ENCODE measurements at places on chromosomes 12 and 14.

DNA sequence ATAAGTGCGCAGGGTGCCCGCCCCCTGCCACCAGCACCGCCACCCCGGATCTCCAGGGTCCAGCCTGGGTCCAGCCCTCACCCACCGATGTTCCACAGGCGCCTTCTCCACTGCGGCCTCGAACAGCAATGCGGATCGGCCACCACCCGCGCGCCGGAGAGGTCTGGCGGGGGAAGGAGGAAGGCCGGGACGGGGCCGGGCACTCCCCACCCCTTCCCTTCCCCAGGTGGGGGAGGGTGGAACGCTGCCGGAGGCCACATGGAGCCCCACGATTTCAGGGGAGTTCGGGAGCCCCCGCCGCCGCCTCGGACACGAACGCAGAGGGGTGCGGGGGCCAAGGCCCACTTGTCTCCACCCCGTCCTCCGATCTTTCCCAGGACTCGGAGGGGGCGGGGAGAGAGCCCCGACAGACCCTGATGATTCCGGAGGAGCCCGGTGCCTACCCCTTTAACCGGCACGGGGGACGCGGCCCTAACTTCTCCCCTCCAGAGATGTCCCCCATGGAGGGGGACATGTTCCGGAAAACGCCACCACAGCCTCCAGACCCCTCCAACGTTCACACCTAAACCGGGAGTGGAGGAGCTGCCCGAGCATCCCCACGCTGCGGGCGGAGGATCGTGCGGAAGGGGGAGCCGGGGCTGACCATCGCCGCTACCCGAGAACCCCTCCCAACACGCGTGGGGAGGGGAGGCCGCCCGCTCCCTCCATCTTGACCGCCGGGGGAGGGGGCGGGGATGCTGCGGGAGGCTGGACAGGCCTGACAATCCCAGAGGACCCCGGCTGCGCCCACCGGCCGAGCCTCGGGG is 1.1 kb downstream of the ATXN2 start:
- no peaks in the 10 kb centered on the region for H3K27me3 ChIP-seq
- peak overlapping the region; percentile 92 for H3K4me3 ChIP-seq
- DNase-seq, result peak; percentile 54
- no peaks in the 10 kb centered on the region for H3K36me3 ChIP-seq
- peak overlapping the region; percentile 97 for H3K27ac ChIP-seq

GRCh38 chr14:86543521-86543920 is 1013.6 kb downstream of the FLRT2 start:
- H3K4me3 ChIP-seq, result no peak overlapping the region
- DNase-seq, result no peak
- no peaks in the 10 kb centered on the region for H3K27me3 ChIP-seq
- no peaks in the 10 kb centered on the region for H3K4me1 ChIP-seq

DNA sequence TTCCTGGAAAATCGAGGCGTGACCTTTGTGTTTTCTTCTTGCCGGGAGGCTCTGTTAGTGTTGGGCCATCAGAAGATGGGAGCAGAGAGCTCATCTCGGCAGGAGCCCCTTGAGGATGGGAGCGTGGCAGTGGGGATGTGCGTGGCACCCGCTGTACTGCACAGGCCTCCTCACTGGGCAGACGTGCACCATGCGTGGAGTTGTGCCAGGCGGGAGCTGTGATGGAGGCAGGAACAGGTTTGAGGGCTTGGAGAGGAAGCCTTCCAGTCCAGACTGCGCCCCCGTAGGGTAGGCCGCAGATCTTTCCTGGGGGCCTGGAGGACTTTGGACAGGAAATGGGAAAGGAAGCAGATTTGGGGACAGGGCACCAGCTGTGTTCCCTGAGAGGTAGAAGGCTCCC is 197.5 kb downstream of the TSPAN9 start:
- DNase-seq, result no peak
- no peaks in the 10 kb centered on the region for H3K27me3 ChIP-seq
- peaks cover 10% of the 10 kb centered on the region for H3K4me1 ChIP-seq
- H3K4me3 ChIP-seq, result no peak overlapping the region

GRCh38 chr12:58372298-58372697 is 430.9 kb downstream of the ATP23 start:
- no peaks in the 10 kb centered on the region for H3K36me3 ChIP-seq
- no peak overlapping the region for H3K4me3 ChIP-seq
- no peaks in the 10 kb centered on the region for H3K4me1 ChIP-seq
- DNase-seq, result no peak
- no peaks in the 10 kb centered on the region for H3K27me3 ChIP-seq

GRCh38 chr12:48022180-48022521 is 17.9 kb upstream of the COL2A1 start:
- no peak overlapping the region for H3K27ac ChIP-seq
- peaks cover 20% of the 10 kb centered on the region for H3K4me1 ChIP-seq

- DNase-seq, result no peak
- H3K4me1 ChIP-seq, result no peaks in the 10 kb centered on the region
- H3K27me3 ChIP-seq, result no peaks in the 10 kb centered on the region
- no peaks in the 10 kb centered on the region for H3K36me3 ChIP-seq
These were observed 24.2 kb downstream of the FLRT2 start for GRCh38 chr14:85554106-85554505.

- H3K36me3 ChIP-seq, result no peaks in the 10 kb centered on the region
- peaks cover 9% of the 10 kb centered on the region for H3K4me1 ChIP-seq
- H3K27ac ChIP-seq, result no peak overlapping the region
- no peak for DNase-seq
- H3K4me3 ChIP-seq, result no peak overlapping the region
These were observed 2.2 kb downstream of the DHRS1 start for GRCh38 chr14:24297190-24297964.

DNA sequence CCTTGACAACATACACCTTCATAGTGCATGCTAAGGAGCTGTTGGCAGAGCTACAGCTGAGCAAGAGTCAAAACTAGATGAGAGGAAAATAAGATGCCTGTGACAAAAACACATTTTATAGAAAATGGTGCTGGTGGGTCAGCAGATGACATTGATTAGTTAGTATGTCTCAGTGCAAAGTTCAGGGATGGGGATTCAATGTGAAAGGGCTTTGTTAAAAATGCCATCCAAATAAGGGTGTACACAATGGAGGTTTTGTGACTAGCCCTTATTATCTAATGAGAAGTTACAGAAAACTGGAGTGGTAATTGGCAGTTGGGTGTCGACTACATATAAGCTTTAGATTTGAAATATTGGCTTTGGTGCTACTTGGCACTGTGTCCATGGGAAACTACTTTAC is 169.0 kb downstream of the MON2 start:
- H3K27me3 ChIP-seq, result no peaks in the 10 kb centered on the region
- H3K4me1 ChIP-seq, result peaks cover 13% of the 10 kb centered on the region
- no peak for DNase-seq
- no peaks in the 10 kb centered on the region for H3K36me3 ChIP-seq
- no peak overlapping the region for H3K4me3 ChIP-seq

DNA sequence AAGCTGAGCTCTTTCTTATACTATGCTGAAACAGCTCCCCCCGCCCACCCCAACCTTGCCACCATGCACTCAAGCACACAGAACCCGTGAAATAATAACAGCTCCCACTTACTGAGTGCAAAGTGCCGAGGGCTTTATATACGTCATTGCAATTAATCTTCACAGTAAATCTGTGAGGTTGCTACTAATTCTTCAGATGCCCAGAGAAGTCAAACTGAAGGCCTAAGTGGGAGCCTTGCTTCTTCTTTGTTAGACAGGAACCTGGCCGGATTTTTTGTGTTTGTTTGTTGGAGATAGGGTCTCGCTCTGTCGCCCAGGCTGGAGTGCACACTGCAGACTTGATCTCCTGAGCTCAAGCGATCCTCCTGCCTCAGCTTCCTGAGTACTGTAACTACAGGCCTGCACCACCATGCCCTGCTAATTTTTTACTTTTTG is 34.0 kb downstream of the VCPKMT start:
- no peak overlapping the region for H3K4me3 ChIP-seq
- no peak for DNase-seq
- H3K36me3 ChIP-seq, result no peaks in the 10 kb centered on the region

DNA sequence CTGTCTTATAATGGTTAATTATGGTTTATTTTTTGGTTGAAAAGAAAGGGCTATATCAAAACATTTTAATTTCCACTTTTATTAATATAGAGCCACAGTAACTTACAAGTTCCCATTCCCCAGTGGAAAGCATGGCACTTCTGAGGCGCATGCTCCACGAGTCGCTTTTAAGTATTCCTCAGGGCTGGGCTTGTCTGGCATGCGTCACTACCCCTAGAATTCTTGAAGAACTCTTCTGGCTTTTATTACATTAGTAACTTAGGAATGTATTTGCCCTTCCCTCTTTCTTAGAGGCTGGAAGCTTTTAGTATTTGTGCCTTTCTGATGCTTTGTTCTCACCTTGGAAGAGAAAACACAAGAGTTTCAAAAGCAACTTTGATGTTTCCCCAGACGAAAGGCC is 81.1 kb downstream of the ESR2 start:
- peaks cover 28% of the 10 kb centered on the region for H3K4me1 ChIP-seq
- no peaks in the 10 kb centered on the region for H3K36me3 ChIP-seq
- H3K4me3 ChIP-seq, result no peak overlapping the region
- peak; percentile 9 for DNase-seq
- H3K27me3 ChIP-seq, result no peaks in the 10 kb centered on the region

GRCh38 chr12:93205361-93205760 is 172.4 kb upstream of the NUDT4 start:
- no peak overlapping the region for H3K4me3 ChIP-seq
- no peaks in the 10 kb centered on the region for H3K27me3 ChIP-seq
- H3K4me1 ChIP-seq, result no peaks in the 10 kb centered on the region
- H3K36me3 ChIP-seq, result no peaks in the 10 kb centered on the region

GRCh38 chr12:88932457-88932856 is 352.2 kb upstream of the KITLG start:
- H3K27ac ChIP-seq, result no peak overlapping the region
- no peaks in the 10 kb centered on the region for H3K27me3 ChIP-seq
- DNase-seq, result no peak
- no peak overlapping the region for H3K4me3 ChIP-seq
- H3K4me1 ChIP-seq, result no peaks in the 10 kb centered on the region

GRCh38 chr12:131033486-131033885 is 79.8 kb downstream of the ADGRD1 start:
- H3K27ac ChIP-seq, result no peak overlapping the region
- H3K4me1 ChIP-seq, result no peaks in the 10 kb centered on the region
- DNase-seq, result no peak
- H3K4me3 ChIP-seq, result no peak overlapping the region
- H3K36me3 ChIP-seq, result no peaks in the 10 kb centered on the region

DNA sequence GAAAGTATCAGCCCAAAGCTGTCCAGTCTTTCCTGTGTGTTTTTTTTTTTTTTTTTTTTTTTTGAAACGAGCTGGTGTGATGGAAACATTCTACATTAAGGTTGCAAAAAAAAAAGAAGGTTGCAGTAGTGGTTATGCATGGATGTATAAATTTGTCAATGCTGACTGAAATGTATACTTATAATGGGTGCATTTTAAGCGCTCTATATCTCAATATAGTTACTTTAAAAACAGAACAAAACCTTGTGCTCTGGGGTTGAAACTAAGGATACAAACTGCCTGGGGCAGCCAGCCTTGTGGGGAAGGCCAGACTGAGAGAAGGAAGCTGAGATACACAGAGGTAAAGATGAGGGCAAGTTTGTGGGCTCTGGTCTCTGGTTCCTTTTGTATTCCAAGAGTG is 87.3 kb upstream of the RMST start:
- no peaks in the 10 kb centered on the region for H3K27me3 ChIP-seq
- no peak overlapping the region for H3K4me3 ChIP-seq
- H3K27ac ChIP-seq, result no peak overlapping the region
- DNase-seq, result no peak
- no peaks in the 10 kb centered on the region for H3K4me1 ChIP-seq

GRCh38 chr14:102479777-102480176 is 29.8 kb downstream of the ANKRD9 start:
- H3K4me3 ChIP-seq, result no peak overlapping the region
- H3K27ac ChIP-seq, result peak overlapping the region; percentile 75
- no peaks in the 10 kb centered on the region for H3K27me3 ChIP-seq
- DNase-seq, result peak; percentile 86

DNA sequence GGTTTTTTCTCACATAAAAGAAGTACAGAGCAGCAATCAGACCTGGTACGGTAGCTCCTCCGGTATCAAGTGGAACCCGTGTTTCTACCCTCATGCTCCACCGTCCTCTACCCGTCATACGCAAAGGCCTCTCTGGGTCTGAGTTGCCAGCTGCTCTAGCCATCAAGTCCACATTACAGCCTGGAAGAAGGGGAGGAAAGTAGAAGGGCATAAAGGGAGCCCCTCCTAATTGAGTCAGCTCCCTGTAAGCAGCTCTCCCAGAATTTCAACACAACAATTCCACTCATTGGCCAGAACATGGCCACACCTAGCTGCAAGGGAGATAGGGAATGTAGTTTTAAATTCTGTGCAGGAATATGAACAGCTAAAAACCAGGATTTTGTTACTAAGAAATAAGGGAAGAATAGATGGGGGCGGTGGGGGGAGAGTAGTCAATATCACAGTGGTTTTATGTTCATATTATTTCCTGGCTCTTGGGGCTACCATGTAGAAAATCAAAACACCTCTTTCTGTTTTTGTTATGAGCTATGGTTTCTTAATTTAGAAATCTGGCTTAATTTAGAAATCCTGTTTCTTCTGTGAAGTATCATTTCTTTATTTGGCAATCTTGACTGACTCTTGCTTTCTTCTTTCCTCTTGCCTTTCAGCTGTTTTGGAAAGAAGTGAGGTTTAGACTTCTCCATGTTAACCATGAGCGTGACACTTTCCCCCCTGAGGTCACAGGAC is 103.9 kb downstream of the AKAP6 start:
- no peak overlapping the region for H3K27ac ChIP-seq
- H3K36me3 ChIP-seq, result no peaks in the 10 kb centered on the region
- H3K4me1 ChIP-seq, result peaks cover 5% of the 10 kb centered on the region
- H3K4me3 ChIP-seq, result no peak overlapping the region

DNA sequence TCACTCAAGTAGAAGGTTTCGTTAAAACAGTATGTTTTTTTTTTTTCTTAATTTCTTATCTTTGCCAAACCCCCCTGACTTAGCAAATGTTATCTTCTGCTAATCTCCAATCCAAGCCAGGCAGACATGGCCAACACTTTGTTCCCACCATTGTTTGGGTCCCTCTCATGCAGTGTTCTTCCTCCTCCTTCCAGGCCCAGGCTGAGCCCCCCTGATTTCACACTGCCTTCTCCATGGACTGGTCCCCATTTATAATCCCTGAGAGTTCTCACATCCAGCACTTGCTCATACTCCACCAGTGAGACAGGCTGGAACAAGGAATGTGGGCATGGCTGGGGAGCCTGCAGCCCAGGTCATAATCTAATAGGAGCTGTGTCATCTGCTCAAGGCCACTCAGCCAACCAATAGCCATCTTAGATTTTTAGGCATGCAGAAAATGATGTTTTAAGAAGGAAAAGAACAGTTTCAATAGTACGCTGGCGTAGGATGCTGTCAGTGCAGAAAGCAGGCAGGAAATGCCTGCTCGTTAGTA is 238.4 kb upstream of the CCDC196 start:
- H3K4me3 ChIP-seq, result no peak overlapping the region
- no peaks in the 10 kb centered on the region for H3K36me3 ChIP-seq
- no peaks in the 10 kb centered on the region for H3K4me1 ChIP-seq
- no peak for DNase-seq

GRCh38 chr12:55822228-55822627 is 4.4 kb downstream of the ORMDL2 start:
- H3K4me1 ChIP-seq, result peaks cover 7% of the 10 kb centered on the region
- no peak overlapping the region for H3K27ac ChIP-seq
- H3K27me3 ChIP-seq, result no peaks in the 10 kb centered on the region
- H3K36me3 ChIP-seq, result no peaks in the 10 kb centered on the region
- DNase-seq, result no peak
